ENCODE measurements at places on chromosomes 4 and X.

- DNase-seq, result no peak
Measured at GRCh38 chr4:153294631-153295030, 49.9 kb upstream of the MND1 start.

- no peak for DNase-seq
Measured at GRCh38 chr4:26238778-26239679, 81.8 kb upstream of the RBPJ start.

GRCh38 chr4:76904646-76905190 is 6.8 kb upstream of the SOWAHB start:
- no peak for DNase-seq

DNA sequence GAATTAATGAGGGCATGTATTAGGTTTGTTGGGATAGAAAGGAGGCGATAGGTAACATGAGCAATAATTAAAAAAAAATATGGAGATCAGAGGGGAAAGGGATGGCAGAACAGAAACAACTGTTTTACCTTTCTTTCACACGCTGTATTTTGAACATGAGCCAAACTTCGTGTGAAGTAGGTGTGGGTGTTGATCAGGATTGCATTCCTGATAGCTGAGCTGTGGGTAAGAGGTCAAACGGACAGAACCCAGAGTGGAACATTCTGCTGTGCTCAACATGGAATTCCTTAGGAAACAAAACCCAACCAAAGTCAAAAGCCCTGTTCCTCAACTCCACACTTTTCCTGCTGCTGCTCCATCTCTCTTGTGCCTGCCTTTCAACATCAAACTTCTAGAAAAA is 162.5 kb upstream of the CASK start:
- DNase-seq, result no peak

DNA sequence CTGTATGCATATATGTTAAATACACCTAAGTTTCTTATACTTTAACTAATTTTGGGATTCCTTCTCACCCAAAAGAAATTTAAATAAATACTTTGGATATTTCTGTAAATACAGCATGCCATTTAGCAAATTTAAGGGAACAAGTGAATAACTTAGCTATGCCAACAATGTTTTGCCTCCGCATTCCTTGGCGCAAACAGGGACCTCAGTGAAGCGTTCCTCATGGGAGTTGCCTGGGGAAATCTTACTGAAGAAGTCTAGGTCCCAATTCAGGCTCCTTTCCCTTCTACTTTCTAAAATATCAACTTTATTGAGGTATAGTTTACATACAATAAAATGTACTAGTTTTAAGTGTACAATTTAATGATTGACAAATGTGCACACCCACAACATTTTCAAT is 25.0 kb downstream of the COL4A5 start:
- DNase-seq, result no peak

- no peak for DNase-seq
Measured at GRCh38 chrX:105837232-105837631, 14.9 kb downstream of the NRK start.

- DNase-seq, result no peak
Measured at GRCh38 chr4:183242291-183242690, 77.8 kb downstream of the CLDN22 start.

DNA sequence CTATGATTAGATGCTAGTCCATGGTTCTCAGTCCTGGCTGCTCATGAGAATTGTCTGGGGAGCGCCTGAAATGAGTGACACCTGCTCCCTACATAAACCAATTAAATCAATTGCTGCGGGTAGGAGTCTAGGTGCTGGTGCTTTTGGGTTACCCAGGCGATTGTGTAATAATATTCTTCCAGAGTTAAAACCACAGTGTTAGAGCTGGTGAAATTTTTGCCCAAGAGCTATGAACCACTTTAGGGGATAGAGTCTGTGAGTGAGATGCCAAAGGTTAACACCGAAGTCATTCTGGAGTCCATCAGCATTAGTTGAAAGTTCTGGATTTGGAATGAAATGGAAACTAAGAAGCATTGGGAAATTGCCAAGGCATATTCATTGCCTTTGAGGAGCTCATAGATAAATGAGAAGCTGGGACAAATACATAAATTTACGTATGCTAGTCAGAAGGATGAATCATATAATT is 15.3 kb downstream of the PDK3 start:
- DNase-seq, result no peak

- DNase-seq, result no peak
Measured at GRCh38 chr4:55018521-55018920, 106.9 kb downstream of the KDR start.

GRCh38 chr4:16739997-16740624 is 158.3 kb downstream of the LDB2 start:
- DNase-seq, result no peak

DNA sequence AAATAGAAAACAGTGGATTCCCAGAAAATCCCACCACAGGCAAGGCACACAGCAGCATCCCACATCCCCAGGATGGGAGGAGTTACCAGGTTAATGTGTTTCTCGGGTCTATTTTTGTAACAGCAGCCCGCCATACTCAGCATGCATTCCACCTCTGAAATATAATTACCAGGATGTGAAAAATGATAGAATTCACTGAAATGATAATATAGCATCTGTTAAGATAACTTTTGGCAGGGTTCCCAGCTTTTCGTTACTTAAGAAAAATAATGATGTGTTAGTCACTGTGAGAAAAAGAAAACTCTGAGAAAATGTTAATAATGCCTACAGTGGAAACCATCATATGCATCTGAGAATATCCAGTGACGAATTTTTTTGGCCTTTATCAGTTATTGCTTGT is 87.1 kb downstream of the VCX2 start:
- no peak for DNase-seq

GRCh38 chrX:49030283-49030682 is 12.9 kb downstream of the TFE3 start:
- no peak for DNase-seq

GRCh38 chr4:188015025-188015940 is 19.7 kb downstream of the ZFP42 start:
- DNase-seq, result no peak

- no peak for DNase-seq
Measured at GRCh38 chr4:123340381-123340701, 56.3 kb upstream of the SPRY1 start.

GRCh38 chr4:76651616-76652015 is 216.6 kb downstream of the SHROOM3 start:
- no peak for DNase-seq

DNA sequence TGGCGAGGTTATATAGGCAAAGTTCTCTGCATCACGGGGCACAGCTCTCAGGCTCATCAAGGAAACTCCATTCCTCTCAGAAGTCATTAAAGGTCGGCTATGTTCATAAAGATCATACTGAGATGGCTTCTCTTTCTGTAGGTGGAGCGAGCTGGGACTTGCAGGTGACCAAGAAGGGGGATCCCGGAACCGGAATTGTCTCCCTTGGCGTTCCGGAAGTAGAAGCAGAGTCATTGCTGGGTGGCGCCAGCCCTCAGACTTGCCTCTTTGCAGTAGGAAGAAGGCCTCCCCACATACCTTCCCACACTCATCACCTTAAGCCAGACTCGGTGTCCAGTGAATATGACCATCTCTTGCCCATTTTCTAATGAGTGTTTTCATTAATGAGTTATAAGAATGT is 17.9 kb upstream of the HPGD start:
- DNase-seq, result no peak

GRCh38 chr4:97104666-97105065 is 1038.6 kb downstream of the STPG2 start:
- no peak for DNase-seq

DNA sequence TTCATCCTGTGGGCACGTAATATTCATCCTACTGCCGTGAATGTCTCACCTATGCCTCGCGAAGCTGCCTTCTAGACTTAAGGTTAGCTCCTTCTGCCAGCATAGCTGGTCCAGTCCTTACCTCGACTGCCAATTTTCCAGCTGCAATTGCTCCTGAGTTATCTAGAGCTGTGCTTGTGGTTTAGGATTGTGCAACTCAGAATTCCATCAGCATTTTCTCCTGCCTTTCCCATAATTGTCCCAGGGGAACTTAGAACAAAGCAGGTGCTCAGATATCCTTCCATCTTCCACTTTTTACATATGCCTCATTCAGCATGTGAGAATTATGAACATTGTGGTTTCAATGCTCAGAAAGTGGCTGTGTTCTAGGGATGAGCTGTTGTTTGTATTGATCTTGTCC is 131.4 kb upstream of the ADGRL3 start:
- no peak for DNase-seq

DNA sequence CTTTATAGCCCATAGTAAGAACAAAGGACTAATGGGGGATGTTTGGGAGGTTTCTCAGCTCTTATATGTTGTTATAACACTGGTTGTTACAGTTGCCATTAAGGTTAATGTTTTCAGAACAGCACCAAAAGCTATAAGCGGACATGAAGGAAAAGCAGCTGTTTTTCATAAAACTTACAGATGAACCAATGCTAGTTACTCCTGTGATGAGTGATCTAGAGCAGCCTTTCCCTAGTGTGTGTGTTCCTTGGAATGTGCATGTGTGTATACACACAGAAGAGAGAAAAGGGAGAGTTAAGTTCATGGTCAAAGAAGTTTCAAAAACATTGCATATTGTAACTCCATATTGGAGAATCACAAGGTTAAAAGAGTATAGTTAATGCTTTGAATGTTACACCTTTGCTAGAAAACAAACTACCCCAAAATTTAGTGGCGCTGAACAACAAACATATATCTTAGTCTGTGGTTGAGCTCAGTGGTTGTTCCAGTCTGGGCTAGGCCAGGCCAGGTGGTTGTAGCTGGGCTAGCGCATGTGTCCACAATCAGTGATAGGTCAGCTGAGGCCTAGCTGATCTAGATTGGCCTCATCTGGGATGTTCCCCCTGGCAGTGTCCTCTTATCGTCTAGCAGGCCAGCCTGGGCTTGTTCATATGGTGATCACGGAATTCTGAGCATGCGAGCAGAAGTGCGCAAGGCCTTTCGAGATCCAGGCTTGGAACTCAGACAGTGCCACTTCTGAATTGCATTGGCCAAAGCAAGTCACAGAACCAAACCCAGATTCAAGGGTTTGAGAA is 151.0 kb downstream of the NHS start:
- no peak for DNase-seq

- DNase-seq, result no peak
Measured at GRCh38 chr4:163866728-163867315, 372.3 kb downstream of the TMA16 start.

- no peak for DNase-seq
Measured at GRCh38 chr4:147981305-147981704, 249.4 kb downstream of the ARHGAP10 start.

GRCh38 chr4:55763996-55764395 is 55.6 kb upstream of the EXOC1L start:
- DNase-seq, result no peak

GRCh38 chrX:38112566-38112965 is 106.2 kb downstream of the SYTL5 start:
- no peak for DNase-seq

- no peak for DNase-seq
Measured at GRCh38 chr4:155769090-155769489, 10.3 kb downstream of the GUCY1B1 start.

DNA sequence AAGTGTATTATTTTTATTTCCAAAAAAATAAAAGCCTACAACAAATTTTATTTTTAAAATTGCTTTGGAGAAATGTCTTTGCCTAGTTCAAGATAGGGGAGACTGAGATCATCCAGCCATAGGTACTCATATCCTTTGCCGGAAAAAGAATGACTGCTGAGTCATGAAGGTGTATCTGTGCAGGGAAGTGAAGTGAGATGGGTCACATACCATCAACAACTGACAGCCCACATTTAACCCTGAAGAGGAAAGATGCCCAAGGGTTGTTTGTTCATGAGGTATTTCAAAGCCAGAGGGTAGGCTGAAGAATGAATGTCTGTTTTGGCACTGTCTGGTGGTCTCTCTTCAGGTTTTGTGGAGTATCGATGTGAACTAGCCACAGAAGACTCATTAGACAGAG is 106.7 kb upstream of the TTC29 start:
- DNase-seq, result no peak

DNA sequence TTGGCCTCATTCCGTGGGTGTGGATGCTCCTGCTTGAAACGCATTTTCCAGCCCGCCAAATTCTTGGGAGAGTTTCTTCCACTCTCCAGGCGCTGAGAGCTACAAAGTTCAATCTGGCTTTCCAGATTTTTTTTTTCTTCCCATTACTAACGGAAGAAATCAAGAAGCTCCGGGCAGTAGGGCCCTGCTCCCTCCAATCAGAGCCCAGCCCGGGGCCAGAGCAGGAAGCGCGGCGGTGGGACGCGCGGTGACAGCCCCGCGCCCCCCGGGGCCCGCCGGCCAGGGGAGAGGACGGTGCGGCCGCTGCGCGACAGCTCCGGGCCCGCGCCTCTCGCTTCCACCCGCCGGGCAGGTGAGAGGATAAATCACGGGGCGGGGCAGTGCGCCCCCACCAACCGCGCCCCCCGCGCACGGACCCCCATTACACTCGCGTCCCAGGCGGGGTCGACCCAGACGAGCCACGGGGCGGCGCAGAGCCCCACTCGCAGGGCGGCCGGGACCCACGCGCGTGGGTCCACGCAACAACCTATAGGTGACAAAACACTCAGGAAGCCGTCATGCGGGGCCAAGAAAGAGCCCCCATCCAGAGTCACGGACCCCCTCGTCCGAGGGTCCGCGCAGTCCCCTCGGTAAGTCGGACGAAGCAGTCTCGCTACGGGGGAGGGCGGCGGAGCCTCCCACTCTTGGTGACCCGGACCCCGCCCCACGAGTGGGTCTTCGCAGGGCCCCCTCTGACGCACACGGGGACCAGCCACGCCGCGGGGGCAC is 868 bp downstream of the AFAP1 start:
- DNase-seq, result peak; percentile 43

DNA sequence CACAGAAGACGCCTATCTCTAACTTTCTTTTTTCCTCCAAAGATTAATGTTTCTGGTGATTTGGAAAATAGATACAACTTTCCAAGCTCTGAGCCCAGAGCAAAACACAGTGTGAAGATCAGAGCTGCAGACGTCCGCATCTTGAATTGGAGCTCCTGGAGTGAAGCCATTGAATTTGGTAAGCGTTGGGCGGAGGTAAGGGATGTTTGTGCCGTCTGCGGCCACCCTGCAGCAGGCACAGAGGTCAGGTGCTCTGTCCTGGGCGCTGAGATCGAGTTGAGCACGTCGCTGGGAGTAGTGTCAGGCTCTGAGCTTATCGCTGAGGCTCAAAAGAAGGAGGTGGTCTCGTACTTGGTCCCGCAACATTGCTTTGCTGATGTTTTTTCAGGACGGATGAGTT is 31.8 kb downstream of the CSF2RA start:
- DNase-seq, result no peak

DNA sequence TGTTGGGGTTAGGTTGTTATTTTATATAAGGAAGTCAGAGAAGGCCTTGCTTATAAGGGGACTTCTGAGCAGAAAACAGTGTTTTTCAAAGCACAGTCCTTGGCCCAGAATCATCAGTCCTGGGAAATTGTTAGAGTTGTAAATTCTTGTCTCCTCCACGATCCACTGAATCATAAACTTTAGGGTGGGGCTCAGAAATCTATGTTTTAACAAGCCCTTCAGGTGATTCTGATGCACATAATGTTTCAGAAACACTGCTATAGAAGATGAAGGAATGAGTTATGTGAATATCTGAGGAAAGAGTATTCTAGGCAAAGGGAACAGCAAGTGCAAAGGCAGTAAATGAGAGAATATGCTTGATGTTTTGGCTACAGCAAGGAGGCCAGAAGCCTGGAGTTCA is 121.8 kb downstream of the COL4A6 start:
- DNase-seq, result no peak

- DNase-seq, result peak; percentile 33
Measured at GRCh38 chrX:70262952-70263567, 3.1 kb upstream of the P2RY4 start.

- no peak for DNase-seq
Measured at GRCh38 chr4:90162566-90162965, 35.4 kb downstream of the CCSER1 start.
